CD4-positive, alpha-beta T cell treated with Interleukin-17A for 4 hours (primary cell): ENCODE measurements at places on chromosomes 2 and 18.

DNA sequence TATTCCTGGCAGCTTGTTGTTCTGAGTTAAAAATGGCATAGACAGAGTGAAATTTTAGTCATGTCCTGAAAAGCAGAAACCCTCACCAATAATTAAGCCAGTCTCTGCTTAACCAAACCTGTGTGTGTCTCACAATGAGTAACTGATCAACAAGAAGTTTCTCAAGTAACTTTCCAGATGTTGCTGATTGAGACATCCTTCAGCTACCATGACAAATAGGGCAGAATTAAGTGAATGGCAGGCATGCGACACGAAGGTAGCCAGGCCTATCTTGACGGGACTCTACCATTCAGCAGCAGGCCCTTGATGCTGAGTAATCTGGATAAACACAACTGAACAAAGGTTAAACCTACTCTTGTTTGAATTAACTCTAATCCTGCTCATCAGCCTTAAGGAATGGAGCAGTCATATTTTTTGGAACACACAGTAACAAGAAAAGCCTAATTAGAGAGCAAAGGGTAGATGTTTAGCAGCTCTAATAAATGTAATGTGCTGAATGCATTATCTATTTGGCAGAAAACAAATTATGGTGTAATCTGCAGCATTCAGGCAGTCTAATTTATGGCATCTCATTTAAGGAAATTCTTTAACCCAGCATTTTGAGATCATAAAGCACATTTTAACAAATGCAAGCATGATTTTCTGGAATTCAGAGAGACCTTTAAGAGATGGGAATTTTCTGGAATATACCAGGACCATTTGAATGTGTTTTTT lies 159.5 kb upstream of the EPHA4 start:
- no peak for DNase-seq

DNA sequence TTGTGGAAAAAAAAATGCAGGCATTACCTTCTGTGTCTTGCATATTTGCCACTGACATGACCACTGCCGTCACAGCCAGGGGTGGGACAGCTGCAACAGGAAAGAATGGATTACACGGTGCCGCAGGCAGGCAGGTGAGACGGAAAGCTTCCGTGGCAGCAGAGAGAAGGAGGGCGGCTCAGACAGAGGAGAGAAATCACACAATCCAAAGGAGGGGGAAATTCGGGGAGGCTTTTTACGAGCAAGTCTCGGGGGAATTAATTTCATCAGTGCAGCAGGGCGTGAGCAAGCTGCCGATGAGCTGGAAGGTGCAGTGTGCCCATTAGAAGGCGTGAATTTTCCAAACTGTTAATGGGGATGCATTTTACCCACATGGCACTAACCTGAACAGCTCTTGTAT lies 234.8 kb upstream of the PXDN start:
- DNase-seq = no peak

GRCh38 chr2:195343540-195343939 lies 313.5 kb upstream of the SLC39A10 start:
- DNase-seq = no peak

- no peak for DNase-seq
These were observed 73.7 kb upstream of the TPO start for GRCh38 chr2:1339388-1340140.

DNA sequence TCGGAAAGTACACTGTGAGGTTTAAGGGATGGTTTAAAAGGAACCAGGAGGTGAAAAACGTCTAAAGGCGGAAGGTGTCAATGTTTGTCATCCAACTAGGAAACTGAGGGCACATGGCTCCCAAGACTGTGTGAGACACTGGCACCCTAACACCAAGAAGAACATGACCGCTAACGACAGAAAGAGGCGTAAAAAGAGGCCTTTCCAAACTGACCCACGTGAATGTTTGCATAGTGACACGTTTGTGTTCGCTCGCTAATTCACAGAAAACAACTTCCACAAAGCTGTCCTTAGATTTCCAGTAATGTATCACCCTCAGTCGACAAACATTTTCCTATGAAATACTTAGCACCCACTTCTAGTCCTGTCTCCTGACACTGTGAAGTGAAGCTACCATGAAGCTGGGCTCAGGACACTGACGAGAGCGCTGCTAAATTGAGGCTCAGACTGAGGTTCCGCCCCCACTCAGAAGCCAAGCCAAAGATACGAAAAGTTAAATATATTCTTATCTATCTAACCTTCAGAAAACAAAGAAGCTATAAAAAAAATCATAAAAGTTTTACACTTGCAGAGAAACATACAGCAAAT lies 86.5 kb downstream of the ZNF516 start:
- no peak for DNase-seq

DNA sequence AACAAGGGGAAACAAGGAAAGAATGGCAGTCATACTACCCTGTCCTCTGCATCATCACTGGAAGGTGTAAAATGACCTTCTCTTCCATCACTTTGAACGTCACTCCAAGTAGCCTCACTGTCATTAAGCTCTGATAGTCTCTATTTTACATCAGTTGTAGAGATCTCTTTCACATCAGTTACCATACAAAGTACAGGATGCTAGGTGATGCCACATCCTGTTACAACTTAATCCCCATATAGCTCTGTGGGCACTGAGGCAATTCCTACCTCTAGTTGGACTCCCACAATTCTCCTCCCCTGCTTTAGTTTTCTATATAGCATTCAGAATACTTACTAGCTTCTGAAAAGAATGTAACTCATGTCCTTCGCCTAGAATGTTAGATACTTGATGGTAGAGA lies 55.1 kb upstream of the TTC27 start:
- no peak for DNase-seq

GRCh38 chr2:160270571-160271113 lies 70.6 kb upstream of the ITGB6 start:
- no peak for DNase-seq

DNA sequence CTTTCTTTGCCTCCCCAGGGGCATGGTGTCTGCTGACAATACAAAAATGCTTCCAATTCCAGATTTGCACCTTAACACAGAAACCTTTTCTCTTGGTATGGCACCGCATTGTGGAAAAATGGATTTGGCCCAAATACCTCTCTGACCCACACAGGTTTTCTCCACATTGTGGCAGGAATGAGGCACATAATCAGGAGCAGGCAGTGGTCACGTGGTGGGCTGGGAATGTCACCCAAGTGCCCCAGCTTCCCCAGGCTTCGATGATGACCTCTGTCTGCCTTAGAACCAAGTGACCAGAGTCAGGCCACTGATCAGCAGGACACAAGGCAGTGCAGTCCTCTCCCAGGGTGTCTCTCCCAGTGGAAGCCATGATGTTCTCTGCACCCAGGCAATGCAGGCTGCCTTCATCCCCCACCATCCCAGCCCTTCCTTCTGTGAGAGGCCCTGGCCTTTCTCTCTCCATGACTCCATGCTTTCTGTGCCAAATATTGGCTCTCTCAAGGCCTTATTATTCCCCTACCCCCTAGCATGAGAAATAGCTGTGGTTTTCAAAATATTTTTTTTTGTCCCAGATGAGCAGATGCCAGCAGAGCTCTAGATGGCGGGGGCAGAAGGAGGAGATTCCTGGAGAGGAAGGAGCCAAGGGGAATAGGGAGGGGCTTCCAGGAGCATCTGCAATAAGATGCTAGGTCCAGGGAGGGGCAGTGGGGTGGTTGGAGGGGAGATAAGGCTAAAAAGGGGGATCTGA lies 198.9 kb downstream of the ACKR3 start:
- DNase-seq = no peak

GRCh38 chr2:57987835-57988573 lies 58.6 kb upstream of the VRK2 start:
- no peak for DNase-seq

GRCh38 chr2:5696404-5696944 lies 4.3 kb downstream of the SOX11 start:
- DNase-seq = no peak

DNA sequence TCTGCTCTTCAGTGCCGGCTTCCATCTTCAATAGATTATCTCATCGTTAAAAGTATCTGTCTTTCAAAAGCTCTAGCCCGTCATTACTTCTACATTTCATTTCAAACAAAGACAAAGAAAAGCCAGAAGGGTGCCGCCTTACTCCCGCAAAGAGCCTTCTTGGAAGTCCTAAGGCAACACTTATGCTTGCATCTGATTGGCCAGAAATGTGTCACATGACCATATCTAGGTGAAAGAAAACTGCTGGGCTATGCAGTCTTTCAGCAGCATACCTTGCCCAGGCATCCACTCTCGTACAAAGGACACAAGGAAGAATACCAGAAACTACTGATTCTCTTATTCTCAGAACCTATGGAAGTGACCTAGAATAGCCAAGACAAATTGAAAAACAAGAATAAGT lies 217.1 kb upstream of the SLC35G4 start:
- DNase-seq = no peak

DNA sequence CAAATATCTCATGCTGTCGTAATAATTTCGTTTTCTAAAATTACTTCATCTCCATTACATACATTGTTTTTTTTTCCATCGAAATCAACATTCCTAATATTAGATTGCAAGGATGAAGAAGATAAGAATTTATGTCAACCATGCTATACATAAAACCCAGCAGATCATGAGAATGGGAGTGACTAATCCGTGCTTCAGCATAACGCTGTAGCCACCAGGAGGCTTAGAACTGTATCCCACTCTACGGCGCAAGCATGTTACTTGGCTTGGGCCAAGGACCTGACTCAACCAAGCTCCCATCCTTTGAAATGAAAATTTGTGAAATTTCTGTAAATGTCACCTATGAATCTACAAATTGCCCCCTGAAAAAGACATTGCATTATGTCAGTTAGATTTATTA lies 392.5 kb downstream of the FIGN start:
- DNase-seq = no peak

DNA sequence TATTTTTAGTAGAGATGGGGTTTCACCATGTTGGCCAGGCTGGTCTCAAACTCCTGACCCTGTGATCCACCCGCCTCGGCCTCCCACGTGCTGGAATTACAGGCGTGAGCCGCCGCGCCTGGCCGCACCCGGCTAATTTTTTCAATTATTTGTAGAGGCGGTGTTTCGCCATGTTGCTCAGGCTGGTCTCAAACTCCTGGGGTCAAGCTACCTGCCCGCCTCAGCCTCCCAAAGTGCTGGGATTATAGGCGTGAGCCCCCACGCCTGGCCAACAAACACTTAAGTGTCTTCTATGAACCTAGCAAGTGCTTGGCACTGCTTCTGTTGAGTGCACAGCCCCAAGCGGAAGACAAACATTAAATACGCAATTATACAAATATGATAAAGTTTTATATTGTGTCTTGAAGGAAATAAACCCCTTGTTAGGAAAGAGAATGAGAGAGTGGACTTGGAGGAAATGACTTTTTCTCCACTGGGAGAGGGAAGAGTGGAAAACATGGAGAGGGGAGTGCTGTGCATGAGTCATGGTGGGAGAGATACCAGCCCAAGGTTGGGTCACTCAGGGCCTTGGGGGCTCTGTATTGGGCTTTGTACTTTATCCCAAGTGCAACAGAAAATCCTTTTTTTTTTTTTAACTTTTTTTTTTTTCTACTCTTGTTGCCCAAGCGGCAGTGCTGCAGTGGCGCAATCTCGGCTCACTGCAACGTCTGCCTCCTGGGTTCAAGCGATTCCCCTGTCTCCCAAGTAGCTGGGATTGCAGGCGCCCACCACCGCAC lies 41.4 kb upstream of the ACTR2 start:
- no peak for DNase-seq

DNA sequence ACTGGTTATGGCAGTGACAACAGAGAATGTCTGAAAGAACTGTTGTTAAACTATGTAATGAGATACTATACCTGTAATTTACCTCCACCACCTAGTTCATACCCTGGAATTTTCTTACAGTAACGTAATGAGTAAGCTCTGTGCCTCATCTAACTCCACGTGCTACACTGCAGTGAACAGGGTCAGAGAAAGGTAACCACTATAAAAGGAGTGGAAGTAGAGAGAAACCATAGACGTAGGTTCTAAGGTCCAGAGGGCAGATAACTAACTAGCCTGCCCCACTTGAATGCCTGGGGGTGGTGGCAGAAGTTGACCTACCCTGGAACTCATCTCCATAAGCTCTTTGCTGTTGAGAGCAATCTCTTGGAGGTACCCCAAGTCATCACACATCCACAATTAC lies 32.0 kb upstream of the B4GALT6 start:
- no peak for DNase-seq

- no peak for DNase-seq
These were observed 139.7 kb downstream of the LRP2 start for GRCh38 chr2:169222665-169223064.

- no peak for DNase-seq
These were observed 173.6 kb downstream of the GRB14 start for GRCh38 chr2:164447660-164448059.

GRCh38 chr2:136126021-136126420 lies 8.1 kb upstream of the CXCR4 start:
- DNase-seq = no peak

- no peak for DNase-seq
These were observed 48.8 kb downstream of the MERTK start for GRCh38 chr2:111947219-111947618.

DNA sequence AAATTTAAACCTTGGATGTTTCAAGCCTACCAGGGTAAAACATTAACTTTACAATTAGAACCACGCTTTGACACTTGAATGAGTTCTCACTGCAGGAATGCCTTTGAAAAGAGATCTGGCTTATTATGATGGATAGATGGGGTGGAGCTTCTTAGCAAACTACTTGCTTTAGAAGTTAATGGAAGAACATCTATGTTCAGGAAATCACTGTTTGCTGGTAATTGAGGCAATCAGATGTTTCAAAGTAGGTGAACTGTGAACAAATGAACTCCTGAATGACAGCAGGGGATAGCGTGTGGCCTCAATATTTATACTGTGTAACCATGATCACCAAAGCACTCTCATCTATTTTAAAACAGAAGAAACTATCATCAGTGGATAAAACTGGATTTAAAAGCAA lies 383.6 kb downstream of the PIK3C3 start:
- no peak for DNase-seq

DNA sequence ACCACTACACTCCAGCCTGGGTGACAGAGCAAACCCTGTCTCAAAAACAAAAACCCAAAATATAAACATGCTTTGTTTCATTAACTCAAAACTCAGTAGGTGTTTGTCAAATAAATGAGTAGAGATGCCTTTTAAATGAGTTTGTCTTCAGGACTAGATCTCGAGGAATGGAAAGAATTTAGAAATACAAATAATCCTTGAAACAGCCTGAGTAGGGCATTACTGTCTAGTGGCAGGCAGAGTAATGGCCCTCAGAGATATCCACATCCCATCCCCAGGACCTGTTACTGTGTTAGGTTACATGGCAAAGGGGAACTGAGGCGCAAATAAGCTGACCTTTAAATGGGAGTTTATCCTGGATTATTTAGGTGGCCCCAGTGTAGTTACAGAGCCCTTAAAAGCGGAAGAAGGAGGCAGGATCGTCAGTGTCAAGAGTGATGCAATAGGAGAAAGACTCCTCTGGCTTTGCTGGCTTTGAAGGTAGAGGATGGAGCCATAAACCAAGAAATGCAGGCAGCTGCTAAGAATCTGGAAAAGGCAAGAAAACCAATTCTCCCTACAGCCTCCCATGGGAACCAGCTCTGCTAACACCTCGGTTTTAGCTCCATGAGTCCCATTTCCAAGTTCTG lies 63.0 kb downstream of the CABLES1 start:
- no peak for DNase-seq

DNA sequence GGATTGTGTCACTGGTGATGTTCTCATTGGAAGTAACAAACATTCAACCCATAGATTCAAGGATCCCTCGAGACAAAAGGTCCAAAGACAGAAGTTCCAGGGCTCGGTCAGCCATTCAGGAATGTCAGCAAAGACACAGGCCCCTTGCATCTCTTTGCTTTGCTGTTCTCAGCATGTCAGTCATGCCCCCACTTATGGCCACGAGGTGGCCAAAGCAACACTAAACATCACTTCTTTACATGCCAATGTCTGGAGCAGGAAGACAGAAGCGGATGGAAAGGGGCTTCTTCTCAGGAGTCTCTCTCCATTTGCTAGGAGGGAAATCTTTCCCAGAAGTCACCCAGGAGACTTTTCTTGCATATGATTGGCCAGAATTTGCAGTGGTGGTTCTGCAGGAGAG lies 191.6 kb upstream of the SP5 start:
- no peak for DNase-seq
